RKO (cell line): ENCODE measurements at places on chromosomes 4 and X.

- DNase-seq = peak; percentile 22
Measured at GRCh38 chr4:148112231-148112982, 329.8 kb downstream of the NR3C2 start.

DNA sequence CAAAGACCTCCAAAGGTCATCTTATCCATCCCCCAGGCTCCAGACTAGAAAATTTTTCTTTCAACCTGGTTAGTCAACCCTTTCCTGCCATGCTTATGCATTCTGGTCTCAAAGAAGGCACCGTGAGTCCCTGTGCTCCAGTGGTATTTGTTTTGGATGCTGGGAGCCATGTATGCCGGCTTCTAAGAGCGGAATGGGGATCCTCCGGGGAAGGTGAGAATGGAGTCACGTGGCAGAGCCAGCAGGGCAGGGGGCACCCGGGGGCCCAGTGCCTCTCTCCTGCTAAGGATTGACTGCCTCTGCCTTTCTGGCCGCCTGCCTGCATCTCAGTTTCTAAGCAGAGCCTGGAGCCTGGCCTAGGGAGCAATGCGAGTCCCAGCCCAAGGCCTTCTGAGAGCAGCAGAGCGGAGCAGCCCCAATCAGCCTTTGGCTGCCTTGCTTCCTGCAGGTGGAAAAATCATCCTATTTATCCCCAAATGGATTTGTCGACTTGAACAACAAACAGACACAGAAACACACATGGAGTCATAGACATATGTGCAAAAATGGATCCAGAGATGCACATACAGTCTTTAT, 141.0 kb downstream of the PJA1 start:
- DNase-seq = no peak

DNA sequence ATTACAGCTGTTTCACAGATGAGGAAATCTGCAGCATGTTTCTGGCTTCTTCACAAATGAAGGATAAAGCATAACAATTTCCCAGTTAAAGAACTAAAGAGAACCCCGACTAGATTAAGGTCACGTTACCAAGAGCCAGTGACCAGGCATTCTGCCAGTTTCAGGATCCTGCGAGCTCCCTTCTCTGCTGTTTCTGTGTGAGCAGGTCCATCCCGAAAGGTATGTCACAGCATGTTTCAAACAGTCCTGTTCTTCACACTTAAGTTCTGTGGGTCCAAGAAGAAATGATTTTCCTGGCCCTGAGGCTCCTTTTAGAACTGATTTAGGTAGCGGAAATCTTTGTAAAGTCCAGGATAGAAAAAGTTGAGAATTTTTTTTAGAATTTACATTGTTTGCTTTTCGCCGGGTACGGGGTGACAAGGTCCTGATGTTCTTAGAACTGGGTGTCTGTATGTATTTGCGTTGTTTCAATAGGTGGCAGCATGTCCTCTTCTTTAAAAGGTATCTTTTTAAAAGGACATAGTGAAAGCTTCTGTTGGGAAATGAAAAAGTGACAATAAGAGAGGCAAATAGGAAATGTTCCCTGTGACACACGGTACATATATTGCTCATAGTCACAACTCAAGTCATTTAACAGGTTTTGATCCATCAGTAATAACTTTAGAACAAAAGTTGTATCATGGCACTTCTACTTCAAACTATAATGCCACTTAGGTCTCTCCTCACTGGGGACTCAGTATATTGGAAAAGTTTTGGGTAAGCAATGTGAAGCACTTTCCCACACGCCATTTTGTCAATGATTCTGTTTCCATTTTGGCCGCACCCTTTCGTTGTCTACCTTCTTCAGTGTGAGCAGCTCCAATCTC, 18.4 kb downstream of the IL21 start:
- DNase-seq = peak; percentile 69

DNA sequence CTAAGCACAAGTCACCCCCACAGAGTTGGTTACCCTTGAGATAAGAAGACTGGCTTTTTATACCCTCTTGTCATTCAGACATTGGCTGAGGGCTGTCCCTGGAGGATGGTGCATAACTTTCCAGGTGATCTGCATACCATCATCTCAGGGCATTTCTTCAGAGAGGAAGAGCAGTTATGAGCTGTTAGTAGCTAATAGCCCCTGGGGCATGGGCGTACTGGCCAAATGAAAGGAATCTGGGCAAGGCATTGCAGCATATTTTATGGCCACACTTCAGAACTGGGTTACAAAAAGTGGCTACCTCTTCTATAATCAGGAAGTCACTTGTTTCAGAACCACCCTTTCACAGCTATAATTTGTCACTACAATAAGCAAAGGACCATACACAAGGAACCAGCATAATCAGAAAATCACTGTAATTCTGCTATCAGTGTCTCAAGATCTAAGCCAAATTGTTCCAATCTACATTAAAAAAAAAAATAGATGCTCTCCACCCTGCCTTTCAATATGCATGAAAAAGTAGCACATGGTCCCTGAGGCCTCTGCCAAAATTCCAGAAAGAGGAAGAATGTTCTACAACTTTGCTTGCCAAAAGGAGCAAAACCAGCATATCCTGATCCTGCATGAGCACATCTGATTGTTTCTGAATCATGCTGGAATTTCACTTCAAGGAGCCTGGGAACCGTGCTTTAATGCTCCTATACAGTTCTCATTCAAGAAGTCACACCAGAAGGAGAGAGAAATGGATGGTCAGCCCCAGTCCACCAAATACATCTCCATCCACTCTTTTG, 92.0 kb downstream of the TMEM144 start:
- no peak for DNase-seq

DNA sequence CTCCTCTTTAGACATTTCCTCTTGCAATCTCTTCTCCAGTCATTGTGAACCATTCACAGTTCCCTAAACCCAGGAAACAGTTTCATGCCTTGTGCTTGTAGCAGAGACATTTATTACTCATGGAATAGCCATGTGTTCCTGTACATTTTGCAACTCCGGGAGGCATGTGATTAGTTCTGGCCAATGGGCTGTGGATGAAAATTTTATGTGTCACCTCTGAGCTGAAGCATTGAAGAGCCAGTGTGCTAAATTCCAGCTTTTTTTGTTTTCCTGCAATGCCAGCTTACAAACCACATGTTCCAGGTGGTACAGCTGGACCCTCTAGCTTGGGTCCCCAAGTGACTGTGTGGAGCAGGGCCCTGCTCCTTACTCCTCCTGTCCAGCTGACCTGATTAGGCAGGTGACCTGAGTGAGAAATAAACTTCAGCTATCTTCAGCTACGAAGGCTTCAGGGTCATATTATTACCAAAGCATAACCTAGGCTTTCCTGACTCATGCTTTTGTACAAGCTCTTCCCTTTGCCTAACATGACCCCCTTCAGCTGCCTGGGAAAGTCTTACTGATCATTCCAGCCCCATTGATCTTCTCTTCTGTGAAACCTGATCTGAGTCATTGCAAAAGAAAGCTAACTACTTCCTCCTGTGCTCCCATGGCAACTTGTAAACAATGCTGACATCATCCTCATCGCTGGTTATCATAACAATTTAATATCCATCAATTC, 200.4 kb downstream of the PTTG2 start:
- DNase-seq = peak; percentile 75

GRCh38 chrX:136525738-136526606, 6.0 kb upstream of the VGLL1 start:
- DNase-seq = peak; percentile 49

DNA sequence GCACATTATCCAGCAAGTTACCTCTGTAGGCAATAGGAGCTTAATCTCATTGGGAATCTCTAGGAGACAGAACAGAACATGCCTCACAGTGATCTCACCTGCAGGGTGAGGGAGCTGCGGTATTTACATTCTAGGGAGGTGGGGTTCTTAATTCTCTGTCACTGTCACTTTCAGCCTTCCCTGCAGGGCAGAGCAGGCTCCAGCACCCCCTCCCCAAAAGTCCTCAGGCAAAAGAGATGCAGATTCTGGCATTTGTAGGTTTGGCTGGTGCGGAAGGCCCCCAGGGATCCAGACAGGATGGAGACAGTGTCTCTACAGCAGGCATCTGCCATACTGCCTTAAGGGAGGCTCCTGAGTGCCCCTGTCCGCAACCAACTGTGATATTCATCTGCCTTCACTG, 166.4 kb upstream of the ATP6AP2 start:
- no peak for DNase-seq

DNA sequence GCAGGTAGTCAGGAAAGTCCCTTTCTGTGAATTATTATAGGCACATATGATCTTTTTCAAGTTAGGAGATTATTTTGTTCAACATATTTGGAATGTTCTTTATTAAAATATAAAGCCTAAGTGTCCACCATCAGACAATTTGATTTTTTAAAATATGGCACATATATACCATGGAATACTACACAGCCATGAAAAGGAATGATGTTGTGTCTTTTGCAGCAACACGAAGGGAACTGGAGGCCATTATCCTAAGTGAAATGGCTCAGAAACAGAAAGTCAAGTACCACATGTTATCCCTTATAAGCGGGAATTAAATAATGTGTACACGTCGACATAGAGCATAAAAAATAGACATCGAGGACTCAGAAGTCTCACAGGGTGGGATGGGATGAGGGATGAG, 73.0 kb downstream of the DHRSX start:
- DNase-seq = no peak

GRCh38 chr4:184201179-184201578, 16.5 kb downstream of the ENPP6 start:
- DNase-seq = no peak

- DNase-seq = no peak
Measured at GRCh38 chrX:30593440-30594200, 16.1 kb upstream of the TASL start.

- DNase-seq = no peak
Measured at GRCh38 chr4:155629956-155630355, 36.7 kb upstream of the GUCY1A1 start.

DNA sequence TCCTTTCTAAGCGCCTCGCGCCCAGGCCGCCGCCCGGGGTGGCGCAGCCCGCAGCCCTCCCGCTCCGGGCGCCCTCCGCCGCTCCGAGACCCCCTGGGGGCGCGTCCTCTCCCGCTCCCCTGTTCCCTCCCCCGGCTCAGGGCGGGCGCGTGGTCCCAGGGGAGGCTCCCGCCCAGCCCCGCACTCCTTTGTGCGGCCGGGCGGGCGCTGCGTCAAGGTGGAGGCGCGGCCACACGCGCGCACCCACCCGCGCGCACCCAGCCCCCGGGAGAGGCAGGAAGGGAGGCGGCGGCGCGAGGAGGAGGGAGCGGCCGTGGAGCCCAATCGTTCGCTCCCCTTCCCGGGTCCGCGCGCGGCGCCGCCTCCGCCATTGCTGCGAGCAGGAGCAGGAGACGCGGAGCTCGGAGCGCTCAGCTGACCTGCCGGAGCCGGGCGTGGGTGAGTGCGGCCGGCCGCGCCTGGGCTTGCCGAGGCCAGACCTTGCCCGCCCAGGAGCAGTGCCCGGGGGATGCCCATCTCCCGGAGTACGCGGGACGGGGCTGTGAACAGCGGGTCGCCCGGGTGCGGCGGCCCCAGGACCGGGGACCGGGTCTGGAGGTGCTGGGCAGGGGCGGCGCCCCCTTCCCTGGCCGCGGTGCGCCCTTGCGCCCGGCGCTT, at the start of gene NSG1:
Gene NSG1 (plus strand): TSS at position 367 of the 657 bp plus-strand sequence. CDS start 528 bp downstream, outside the sequence.
- DNase-seq = no peak

- DNase-seq = no peak
Measured at GRCh38 chr4:158817562-158818296, 48.9 kb downstream of the FNIP2 start.

- DNase-seq = no peak
Measured at GRCh38 chr4:24794480-24794879, 893 bp upstream of the SOD3 start.

DNA sequence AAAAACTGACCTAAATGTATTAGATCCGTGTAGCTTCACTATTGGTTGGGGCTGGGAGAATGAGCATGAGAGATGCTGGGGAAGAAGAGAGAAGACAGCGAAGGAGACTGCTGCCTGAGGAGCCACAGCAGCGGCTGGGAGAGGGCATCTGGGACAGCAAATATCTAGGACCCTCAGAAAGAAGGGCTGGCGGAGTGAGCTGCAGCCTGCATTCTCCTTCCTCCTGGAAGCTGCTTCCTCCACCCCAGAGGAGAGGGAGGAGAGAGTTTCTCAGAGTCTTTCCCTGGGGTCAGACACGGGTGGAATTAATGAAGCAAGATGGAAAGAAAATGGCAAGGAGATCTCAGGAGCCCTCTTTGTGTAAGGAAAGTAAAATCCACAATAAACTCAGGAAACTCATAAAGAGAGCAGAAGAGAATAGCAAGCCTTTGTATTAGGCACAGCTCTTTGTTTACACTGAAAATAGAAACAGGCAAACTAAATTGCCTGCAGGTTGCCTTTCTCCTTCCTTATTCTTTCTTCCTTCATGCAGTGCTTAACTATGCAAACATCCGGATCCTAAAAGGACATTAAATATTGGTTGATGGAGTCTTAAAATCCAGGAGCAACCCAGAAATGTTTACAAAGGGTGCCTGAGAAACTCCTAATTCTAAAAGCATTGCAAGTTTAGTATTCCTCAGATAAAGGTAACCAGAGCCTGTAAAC, 130.3 kb upstream of the GALNT7 start:
- no peak for DNase-seq

- no peak for DNase-seq
Measured at GRCh38 chr4:14095831-14096230, 468.3 kb upstream of the BOD1L1 start.

DNA sequence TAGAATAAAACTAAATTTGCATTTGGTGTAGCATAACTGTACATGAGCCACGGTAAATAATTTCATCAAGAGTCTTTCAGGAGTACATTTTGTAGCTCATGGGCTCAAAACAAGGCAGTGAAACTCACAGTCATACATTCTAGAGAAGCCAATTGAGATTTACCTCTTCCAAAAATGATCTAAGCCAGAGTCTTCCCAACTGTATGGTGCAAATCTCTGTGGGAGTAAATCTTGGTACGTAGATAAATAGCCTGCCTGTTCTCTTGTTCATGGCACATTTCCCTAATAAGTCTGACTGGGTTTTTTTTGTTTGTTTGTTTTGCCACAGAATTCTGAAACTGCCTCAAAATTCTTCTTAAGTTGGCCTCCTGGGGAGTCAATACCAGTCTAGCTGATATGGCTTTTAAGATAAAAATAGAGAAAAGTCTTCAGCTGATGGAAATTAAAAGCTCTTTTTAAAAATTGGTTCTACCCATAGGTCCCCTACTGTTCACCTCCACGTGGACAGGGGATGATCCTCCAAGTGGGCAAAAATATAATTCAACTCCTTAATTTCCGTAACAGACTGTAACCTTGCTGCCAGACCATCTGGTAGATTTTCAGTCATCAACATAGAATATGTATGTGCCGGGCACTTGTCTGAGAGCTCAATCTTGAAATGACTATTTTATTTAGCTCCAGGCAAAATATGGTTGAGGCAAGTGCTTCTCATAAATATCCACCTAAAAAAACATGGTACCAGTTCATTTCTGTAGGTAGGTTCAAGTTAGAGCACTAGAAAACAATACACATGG, 365.4 kb downstream of the PDHA2 start:
- DNase-seq = no peak

GRCh38 chr4:26779674-26780073, 81.0 kb upstream of the STIM2 start:
- no peak for DNase-seq

- no peak for DNase-seq
Measured at GRCh38 chr4:170940043-170940724, 850.4 kb upstream of the AADAT start.

DNA sequence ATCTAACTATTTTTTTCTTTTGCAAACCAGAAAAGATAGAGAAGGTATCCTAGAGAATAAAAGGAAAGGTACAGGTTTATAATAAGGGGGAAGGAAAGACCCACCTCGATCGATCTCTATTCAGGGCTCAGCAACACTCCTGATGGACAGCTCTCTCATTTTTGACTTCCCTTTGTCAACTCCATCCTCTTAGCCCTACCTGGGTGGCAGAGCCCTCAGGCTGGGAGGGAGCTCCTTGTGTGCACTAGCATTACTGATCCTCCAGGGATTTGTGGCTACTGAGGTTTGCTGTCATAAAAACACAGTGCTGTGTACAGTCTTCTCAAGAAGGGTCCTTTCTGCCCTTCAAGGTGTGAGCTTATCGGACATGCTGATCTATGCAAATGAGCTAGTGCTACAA, 111.0 kb downstream of the MID1 start:
- DNase-seq = no peak
